HFF-Myc (cell line): ENCODE measurements at places on chromosomes 1 and 21.

DNA sequence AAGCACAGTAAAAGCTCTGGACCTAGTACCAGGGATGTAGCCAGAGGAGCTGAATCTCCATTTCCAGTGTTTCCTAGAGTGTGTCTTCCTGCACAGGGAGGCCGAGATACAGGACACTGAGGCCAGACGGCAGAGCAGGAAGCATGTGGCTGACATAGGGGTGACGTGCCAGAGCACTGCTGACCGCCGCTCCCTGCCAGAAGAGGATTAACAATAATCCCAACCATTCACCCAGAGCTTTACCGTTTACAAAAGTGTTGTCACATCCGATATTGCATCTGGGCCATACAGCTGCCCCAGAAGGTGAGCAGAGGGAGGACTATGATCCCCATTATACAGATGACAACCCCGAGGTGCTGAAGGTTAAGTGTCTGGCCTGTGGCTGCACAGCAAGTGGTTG is 5.8 kb upstream of the CLDN19 start:
- no peak for DNase-seq

GRCh38 chr1:176567190-176567794 is 104.3 kb downstream of the PAPPA2 start:
- no peak for DNase-seq

DNA sequence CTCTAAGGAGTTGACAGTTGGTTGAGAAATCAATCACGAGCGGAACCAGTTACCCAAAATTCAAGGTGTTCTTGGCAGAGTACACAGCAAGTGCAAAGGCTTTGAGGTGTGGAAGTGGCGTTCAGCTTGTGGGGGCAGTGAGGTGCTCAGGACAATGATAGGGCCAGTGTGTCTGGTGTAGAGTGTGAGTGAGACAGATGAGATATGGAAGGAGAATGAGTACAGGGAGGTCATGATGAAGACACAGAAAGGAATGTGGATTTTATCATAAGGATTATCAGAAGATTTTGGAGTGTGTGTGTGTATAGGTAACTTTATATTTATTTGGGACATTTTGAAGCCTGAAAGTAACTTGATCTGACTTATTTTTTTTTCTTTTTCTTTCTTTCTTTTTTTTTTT is 40.9 kb downstream of the IFI44 start:
- no peak for DNase-seq

DNA sequence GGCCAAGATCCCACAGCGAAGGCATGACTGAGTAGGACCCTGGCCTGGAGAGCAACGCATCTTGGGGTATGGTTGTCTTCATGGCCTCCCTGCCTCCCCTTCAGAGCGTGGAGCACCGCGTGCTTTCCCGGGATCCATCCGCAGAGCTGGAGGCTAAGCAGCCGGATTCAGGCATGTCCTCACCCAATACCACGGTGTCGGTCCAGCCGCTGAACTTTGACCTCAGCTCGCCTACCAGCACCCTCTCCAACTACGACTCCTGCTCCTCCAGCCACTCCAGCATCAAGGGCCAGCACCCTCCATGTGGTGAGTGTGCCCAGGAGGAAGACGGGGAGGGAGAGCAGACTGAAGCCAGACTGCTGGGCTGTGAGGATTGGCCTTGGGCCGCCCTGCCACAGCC is 19.8 kb downstream of the ESPN start:
- DNase-seq, result no peak

- no peak for DNase-seq
Measured at GRCh38 chr1:162080472-162081015, 11.1 kb downstream of the NOS1AP start.

DNA sequence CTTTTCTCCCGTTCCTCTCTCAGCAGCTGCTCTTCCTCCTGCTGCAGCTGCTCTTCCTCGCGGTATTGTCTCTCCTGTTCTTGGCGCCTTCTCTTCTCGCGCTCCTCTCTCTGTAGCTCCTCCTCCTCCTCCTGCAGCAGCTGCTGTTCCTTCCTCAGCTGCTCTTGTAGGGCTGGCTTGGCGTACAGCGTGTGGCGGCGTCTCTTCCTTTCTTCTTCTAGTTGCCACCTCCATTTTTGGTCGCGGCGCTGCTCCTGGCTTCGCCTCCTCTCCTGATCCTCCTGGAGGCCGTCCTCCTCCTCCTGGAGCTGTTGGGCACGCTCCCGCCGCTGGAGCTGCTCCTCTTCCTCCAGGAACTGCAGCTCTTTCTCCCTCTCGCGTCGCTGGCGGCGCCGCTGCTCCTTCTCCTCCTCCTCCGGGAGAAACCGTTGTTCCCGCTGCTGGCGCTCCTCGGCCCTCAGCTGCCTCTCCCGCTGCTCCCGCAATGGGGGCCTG is 4.8 kb downstream of the TCHH start:
- DNase-seq, result no peak

DNA sequence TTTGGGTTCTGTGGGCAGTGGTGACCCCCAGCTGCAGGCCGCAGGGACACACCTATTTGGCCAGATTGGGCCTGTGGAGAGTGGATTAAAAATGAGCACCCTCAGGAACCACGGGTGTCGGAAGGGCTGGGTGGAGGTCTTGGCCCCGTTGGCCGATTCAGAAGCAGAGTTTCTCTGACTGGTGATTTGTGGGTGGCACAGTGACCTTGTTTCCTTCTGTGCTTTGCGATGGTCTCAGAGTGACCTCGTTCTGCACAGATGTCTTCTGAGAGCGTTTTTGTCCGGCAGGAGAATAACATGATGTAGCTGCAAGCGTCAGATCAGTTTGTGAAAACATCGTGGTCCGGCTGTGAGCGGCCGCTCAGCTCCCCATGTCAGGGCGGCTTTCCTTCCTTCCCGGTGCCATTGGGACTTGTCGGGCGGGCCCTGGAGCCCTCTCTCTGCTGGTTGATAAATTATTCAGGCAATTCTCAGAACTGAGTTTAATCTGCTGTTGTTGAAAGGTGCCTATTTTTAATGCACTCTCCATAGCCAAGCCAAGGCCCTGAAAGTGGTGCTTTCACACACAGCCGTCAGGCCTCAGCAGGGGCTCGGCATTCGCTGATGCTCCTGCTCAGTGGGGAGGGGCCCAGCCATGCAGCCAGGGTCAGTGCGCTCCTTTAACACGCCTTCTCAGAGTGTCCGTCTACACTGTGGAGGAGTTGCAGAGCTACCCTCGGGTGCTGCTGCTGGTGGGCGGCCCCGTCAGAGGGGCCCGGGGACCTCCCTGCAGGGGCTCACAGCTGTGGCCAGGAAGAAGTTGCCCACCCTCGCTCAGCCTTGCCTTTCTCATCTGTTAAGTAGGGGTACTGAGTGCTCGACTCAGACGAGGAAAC is 26.8 kb downstream of the TRPM2 start:
- no peak for DNase-seq

- DNase-seq, result no peak
Measured at GRCh38 chr1:229192031-229192430, 78.9 kb upstream of the RAB4A start.

GRCh38 chr1:182149411-182149965 is 88.0 kb upstream of the ZNF648 start:
- DNase-seq, result peak; percentile 30

DNA sequence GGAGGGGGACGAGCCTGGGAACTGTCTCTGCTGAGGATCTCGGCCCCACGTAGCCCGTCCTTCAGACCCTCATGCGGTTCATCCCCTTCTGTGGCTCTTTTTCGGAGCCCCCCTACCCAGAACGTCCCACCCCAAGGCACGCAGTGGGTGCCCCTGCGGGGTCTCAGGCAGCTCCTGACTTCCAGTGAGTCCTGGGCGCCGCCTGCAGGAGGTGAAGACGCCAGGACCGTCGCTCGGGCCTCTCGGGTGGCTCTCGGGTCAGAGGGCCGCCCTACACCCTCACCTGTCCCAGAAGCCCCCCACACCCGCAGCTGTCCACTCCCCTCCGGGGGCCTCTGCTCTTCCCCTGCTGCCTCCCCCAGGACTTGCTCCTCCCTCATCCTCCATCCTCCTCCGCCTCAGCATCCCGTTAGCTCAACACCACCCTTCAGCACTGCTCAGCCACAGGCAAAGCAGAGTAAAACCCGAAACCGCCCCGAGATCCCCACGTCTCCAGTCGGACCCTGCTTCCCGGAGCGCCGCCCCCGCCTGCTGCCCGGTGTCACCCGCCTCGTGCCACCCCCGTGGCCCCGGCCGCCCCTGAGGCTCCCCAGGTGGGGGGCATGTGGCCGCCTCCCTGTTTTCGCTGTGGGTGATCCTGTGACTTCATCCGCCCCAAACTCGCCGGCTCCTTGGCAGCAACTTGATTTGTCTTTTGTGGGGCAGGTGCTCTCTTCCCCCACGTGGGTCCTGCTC is 13.3 kb upstream of the POFUT2 start:
- no peak for DNase-seq

- DNase-seq, result no peak
Measured at GRCh38 chr1:16644193-16644481, 22.6 kb downstream of the RNU1-3 start.

- DNase-seq, result no peak
Measured at GRCh38 chr1:71843012-71843411, 439.3 kb downstream of the NEGR1 start.

DNA sequence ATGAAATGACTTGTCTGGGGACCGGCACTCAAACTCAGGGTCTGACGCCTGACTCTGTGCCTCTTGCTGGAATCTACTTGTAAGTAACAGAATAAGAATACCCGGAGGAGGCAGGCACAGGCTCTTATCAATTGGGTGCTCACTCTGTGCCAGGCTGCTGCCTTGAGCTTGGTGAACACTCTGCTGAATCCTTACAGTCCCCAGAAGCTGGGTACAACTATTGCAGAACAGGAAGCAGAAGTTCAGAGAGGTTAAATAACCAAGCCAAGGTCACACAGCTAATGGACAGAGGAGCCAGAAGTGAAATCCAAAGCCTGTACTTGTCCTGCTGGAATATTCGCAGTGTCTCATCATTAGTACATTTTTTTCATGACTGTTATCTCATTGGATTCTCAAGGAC is 86.0 kb downstream of the EPHB2 start:
- no peak for DNase-seq

- DNase-seq, result peak; percentile 61
Measured at GRCh38 chr1:39409055-39409816, 82.2 kb upstream of the BMP8A start.

DNA sequence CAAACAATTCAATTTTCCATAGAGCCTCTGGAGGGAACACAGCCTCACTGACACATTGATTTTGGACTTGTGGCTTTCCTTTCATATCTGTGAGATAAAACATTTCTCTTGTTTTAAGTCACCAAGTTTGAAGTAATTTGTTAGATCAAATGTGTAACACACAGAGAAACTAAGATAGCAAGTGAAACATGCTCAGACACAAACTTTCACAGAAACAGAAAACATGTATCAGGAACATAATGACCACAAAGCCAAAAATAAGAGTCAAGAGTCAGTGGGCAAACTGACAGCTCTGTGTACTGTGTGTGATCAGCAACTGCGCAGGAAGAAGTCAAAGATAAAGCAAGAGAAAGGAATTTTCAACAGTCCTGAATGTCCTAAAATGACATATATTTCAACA is 1237.5 kb downstream of the AMY1C start:
- no peak for DNase-seq

- DNase-seq, result no peak
Measured at GRCh38 chr21:28099001-28099705, 893.5 kb downstream of the LTN1 start.

DNA sequence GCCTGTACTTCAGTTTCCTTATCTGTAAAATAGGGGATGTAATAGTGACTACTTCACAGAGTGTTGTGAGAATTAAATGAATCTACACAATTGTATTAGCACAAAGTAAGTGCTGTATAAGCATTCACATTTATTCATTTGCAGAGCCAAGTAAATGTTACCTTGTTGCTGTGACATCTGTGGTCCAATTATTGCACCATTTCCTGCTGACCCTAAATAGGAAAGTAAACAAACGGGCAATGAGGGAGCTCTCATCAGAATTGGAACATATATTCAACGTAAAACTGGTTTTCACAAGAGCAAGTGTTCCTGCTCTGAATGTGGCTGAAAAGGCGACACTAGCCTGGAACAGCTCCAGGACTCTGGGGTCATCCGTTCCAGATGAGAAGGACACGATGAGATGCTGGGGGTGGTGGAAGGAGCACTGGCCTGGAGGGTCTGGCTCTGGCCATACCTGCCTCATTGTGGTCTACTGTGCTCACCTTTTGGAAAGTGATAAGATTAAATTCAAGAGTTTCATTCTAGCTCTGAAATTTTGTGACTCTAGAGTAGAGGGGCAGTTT is 34.5 kb downstream of the PROX1 start:
- no peak for DNase-seq

DNA sequence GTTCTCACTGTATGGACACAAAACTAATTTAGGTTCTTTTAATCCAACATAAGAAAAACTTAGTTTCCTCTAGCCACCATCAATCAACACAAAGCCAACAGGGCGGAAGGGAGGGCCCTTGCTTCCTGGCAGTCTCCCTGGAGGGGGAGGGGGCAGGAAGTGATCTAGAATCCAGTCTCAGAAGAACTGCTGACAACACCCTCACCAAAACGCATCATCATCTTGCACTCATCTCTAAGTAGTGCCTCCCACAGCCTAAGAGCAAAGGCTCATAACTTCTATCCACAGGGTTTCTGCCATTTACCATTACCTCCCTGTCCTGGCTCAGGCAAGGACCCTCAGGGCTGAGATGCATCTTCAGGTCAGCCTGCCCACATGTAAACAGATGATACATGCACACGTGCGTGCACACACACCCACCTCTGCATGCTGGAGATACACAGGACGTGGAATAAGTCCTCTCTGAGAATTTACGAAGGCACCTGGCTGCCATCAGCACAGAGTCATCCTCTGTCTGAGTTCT is 20.5 kb downstream of the HIVEP3 start:
- peak; percentile 37 for DNase-seq

GRCh38 chr1:48831120-48831978 is 54.7 kb upstream of the BEND5 start:
- DNase-seq, result no peak

DNA sequence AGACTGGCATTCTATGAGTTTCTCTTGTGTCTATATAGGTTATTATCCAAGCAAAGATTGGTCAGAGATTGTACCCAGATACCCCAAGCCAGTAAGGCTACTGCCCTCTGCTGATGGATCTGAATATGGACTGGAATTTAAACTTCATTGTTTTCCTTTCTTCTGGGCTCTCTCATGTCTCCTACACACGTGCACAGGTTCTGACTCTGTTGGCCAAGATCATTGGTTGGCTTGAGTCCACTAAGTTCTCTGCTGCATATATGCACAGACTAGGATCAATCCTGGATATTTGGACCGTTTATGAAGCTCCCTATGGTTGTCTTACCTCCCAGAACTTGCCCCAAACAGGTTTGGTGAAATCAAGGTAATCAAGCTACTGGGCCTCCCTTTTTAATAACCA is 69.7 kb downstream of the CC2D1B start:
- DNase-seq, result peak; percentile 36
